ENCODE measurements at places on chromosomes 2 and 18.

DNA sequence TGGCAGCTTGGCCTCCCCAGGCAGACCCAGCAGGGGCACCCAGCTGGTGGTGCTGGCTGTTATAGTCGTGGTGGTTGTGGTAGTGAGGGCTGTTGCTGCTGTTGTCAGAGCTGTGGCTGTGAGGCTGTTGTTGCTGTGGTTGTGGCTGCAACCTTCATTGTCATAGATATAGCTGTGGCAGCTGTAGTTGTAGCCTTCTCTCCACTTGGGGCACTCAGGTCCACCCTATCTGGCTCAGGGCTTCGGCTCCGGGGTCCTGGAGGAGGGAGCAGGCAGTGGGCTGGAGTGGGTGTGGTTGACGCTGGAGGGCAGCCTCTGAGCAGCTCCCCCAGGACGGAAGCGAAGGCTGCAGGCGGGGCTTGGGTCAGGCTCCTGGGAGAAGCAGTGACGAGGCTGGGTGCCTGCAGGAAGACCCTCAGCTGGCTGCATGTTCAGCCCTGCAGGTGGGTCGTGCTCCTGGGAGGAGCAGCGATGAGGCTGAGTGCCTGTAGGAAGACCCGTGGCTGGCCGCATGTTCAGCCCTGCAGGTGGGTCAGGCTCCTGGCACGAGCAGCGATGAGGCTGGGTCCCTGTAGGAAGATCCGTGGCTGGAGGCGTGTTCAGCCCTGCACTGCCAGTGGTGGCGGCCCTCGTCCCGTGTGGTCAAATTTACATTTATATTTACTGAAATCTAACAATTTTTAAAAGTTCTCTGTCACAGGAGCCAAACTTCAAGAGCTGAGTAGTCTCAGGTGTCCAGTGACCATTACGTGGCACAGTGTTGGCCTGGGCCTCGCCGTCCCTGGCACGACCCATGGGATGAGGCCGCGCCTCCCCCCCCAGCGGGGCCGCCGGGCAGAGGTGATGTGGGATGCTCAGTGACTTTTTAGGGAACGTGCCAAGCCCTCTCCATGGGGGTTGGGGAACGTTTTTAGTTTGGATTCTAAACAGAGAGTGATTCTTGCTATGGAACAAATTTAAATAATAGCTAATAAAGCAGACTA is 79.2 kb upstream of the PXDN start:
- DNase-seq, result no peak
- no peaks in the 10 kb centered on the region for H3K4me1 ChIP-seq
- H3K27ac ChIP-seq, result no peak overlapping the region
- no peak overlapping the region for H3K4me3 ChIP-seq

- H3K27me3 ChIP-seq, result no peaks in the 10 kb centered on the region
- peaks cover 11% of the 10 kb centered on the region for H3K4me1 ChIP-seq
- no peak overlapping the region for H3K27ac ChIP-seq
- DNase-seq, result no peak
These were observed 20.1 kb upstream of the ROCK2 start for GRCh38 chr2:11364565-11364887.

GRCh38 chr18:45012286-45012685 is 331.6 kb downstream of the SETBP1 start:
- no peaks in the 10 kb centered on the region for H3K36me3 ChIP-seq
- H3K27me3 ChIP-seq, result no peaks in the 10 kb centered on the region
- H3K27ac ChIP-seq, result no peak overlapping the region
- H3K4me3 ChIP-seq, result no peak overlapping the region

GRCh38 chr18:60182223-60182622 is 190.4 kb downstream of the MC4R start:
- H3K27ac ChIP-seq, result no peak overlapping the region
- H3K27me3 ChIP-seq, result no peaks in the 10 kb centered on the region
- H3K36me3 ChIP-seq, result no peaks in the 10 kb centered on the region
- DNase-seq, result no peak

DNA sequence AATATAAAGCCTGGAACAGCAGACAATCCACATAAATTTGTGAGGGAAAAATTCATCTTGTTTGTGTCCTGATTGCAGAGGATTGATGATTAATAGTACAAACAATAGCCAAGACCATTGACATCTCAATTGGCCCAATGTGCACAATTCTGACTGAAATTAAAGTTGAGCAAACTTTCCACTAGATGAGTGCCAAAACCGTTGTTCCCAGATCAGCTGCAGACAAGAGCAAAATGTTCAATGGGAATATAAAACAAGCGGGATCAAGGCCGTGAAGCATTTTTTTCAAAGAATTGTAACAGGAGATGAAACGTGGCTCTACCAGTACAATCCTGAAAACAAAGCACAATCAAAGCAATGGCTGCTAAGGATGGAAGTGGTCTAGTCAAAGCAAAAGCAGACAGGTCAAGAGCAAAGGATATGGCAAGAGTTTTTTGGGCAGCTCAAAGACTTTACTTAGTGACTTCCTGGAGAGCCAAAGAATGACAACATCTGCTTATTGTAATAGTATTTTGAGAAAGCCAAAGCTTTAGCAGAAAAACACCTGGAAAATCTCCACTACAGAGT is 55.9 kb upstream of the KIF5C start:
- no peaks in the 10 kb centered on the region for H3K4me1 ChIP-seq
- H3K27me3 ChIP-seq, result no peaks in the 10 kb centered on the region
- DNase-seq, result no peak
- no peak overlapping the region for H3K4me3 ChIP-seq

- H3K36me3 ChIP-seq, result no peaks in the 10 kb centered on the region
- DNase-seq, result no peak
These were observed 118.8 kb downstream of the SH3RF3 start for GRCh38 chr2:109247812-109248211.

DNA sequence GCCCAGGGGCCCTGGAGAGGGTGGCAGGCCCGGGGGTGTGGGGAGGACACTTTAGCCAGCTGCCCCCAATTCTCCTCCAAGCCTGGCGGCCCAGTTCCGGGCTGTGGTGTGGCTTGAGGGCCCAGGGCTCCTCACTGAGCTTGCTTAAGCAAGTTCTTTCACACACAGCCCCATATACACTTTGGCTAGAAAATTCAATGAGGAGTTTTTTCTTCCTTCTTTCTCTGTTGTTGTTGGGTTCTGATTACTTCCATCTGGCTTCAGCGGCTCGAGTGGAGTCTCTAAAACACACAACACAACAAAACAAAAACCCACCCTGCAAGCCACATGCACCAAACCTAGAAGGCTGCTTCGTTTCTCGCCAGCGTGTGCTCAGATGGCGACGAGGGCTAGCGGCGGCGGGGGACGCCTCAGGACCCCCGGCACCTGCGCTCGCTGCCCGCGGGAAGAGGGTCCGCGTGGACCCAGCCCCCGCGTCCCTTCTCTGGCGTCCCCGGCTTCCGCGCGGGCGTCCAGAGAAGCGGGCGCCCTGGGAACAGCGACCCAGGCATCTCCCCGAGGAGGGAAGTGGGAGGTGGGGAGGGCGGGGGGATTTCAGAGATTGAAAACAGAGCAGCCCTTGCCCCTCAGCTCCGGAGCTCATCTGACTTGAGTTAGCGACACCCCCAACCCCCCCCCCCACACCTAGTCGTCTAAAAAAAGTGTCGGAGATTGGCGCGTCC is 577 bp upstream of the GLI2 start:
- H3K4me3 ChIP-seq, result peak overlapping the region; percentile 41
- H3K27me3 ChIP-seq, result no peaks in the 10 kb centered on the region
- peak; percentile 34 for DNase-seq
- H3K36me3 ChIP-seq, result no peaks in the 10 kb centered on the region
- H3K4me1 ChIP-seq, result no peaks in the 10 kb centered on the region

DNA sequence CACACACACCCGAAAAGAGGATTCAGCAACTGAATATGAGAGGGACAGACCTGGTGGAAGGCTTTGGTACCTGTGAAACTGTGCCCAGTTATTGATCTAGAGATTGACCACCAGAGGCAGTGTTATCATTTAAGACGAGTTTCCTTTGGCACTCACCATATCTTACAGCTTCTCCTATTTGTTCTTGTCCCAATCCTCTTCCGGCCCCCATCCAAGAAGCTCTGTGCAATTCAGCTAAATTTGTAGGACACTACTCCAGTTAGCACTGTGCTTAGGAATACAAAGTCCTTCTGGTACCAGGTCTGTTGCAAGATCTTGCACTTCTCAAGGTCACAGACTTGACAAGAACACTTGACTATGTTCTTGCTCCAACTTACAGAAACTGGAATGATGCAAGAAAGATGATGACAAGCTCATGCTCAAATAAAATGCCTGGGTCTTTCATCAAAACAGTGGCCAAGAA is 177.7 kb downstream of the TMEM247 start:
- no peak for DNase-seq
- H3K4me3 ChIP-seq, result no peak overlapping the region
- no peaks in the 10 kb centered on the region for H3K27me3 ChIP-seq
- peak overlapping the region; percentile 34 for H3K27ac ChIP-seq
- H3K36me3 ChIP-seq, result no peaks in the 10 kb centered on the region
- H3K4me1 ChIP-seq, result no peaks in the 10 kb centered on the region

DNA sequence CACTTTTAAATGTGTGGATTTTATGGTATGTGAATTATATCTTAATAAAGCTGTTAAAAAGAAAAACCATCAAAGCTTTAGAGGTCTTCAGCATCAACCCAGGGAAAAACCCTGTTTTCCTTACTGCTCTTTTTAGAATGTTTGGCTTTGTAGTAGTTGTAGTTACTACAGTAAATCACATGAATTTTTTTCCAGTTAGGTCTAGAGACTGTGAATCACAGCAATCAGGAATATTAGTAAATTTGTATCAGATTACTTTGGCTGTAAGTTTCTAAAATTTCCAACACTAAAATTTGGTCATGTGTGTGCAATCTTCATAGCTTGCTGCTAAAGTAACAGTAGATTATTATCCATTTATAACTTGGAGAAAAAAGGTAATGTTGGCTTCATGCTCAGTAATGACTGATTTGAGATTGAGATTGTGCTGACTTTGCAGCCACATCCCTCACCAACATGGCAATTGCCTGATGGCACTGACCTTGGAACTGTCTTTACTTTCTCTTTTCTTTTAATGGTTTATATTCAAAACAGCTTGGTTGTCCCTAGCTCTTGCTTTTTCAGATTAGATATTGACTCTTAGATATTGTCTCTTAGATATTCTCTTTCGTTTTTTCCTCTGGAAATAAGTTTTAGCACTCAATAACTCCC is 41.1 kb downstream of the LCLAT1 start:
- no peaks in the 10 kb centered on the region for H3K27me3 ChIP-seq
- no peaks in the 10 kb centered on the region for H3K36me3 ChIP-seq
- DNase-seq, result peak; percentile 51
- no peak overlapping the region for H3K4me3 ChIP-seq
- no peaks in the 10 kb centered on the region for H3K4me1 ChIP-seq

DNA sequence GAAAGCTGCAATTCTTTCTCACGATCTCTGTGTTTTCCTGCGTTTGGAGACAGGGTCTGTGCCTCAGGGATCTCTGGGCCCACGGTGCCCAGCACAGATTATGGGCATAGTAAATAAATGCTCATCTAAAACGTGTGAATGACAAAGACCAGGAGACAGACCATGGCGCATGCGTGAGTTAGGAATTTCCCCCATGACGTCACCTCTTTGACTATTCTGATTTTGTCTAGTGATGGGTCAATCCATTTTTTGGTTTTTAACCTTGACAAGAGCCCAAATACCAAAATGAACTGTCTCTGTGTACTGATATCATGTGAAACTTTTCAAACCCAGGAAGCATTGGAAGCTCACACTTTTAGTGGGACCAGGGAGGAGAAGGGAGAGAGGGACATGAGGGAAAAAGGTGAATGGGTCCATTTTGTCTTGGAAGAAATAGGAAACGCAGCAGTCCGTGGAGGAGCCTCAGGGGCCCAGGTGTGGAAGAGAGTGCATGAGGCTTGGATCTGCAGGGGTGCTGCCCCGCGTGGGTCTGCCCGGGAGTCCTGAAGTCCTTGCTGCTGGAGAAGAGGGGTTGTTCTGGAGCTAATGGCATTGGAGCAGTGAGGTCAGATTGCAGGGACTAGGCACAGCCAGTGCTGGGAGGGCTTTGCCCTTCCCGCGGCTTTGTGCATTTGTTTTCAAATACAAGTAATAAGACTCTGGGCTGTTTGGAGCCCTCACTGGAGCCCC is 172.2 kb downstream of the ASB1 start:
- no peak for DNase-seq
- no peak overlapping the region for H3K4me3 ChIP-seq
- no peaks in the 10 kb centered on the region for H3K27me3 ChIP-seq
- H3K4me1 ChIP-seq, result no peaks in the 10 kb centered on the region
- no peaks in the 10 kb centered on the region for H3K36me3 ChIP-seq

GRCh38 chr2:54502731-54503130 is 46.6 kb downstream of the SPTBN1 start:
- H3K4me3 ChIP-seq, result no peak overlapping the region
- no peak for DNase-seq

GRCh38 chr2:154762638-154763037 is 64.1 kb downstream of the KCNJ3 start:
- no peaks in the 10 kb centered on the region for H3K27me3 ChIP-seq
- H3K4me3 ChIP-seq, result no peak overlapping the region
- no peaks in the 10 kb centered on the region for H3K4me1 ChIP-seq
- no peaks in the 10 kb centered on the region for H3K36me3 ChIP-seq
- no peak overlapping the region for H3K27ac ChIP-seq
- no peak for DNase-seq

GRCh38 chr2:111884592-111884964 is 585 bp upstream of the ANAPC1 start:
- peak overlapping the region; percentile 82 for H3K4me3 ChIP-seq
- peaks cover 5% of the 10 kb centered on the region for H3K36me3 ChIP-seq
- peak; percentile 53 for DNase-seq
- H3K27ac ChIP-seq, result peak overlapping the region; percentile 89
- H3K27me3 ChIP-seq, result no peaks in the 10 kb centered on the region

- no peak overlapping the region for H3K27ac ChIP-seq
- no peaks in the 10 kb centered on the region for H3K27me3 ChIP-seq
- H3K4me3 ChIP-seq, result no peak overlapping the region
- H3K4me1 ChIP-seq, result no peaks in the 10 kb centered on the region
- no peaks in the 10 kb centered on the region for H3K36me3 ChIP-seq
These were observed 85.9 kb downstream of the ZNF407 start for GRCh38 chr18:74683573-74683972.

GRCh38 chr2:236790963-236791362 is 221.3 kb downstream of the ACKR3 start:
- no peaks in the 10 kb centered on the region for H3K27me3 ChIP-seq
- no peaks in the 10 kb centered on the region for H3K4me1 ChIP-seq
- no peak for DNase-seq

DNA sequence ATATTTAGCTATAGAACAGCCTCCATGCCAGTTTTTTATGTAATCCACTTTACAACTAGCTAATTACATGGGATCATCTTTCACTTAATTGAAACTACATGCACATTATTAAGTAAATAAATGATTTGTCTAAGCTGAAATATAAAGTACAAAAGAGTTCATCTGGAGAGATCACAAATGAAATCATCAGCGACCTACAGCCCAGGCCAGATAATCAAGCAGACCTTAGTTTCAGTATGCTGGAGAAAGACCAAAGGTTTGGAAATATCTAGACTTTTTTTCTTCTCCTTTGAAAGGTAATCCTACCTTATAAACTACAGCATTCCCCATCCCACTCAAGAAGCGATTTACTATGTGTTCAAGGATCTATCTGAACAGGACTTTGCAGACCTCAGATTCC is 26.5 kb downstream of the FIGN start:
- H3K27me3 ChIP-seq, result no peaks in the 10 kb centered on the region
- H3K36me3 ChIP-seq, result no peaks in the 10 kb centered on the region
- DNase-seq, result no peak
- H3K27ac ChIP-seq, result no peak overlapping the region
- H3K4me3 ChIP-seq, result no peak overlapping the region
- H3K4me1 ChIP-seq, result no peaks in the 10 kb centered on the region

- H3K27ac ChIP-seq, result no peak overlapping the region
- H3K27me3 ChIP-seq, result no peaks in the 10 kb centered on the region
- no peaks in the 10 kb centered on the region for H3K36me3 ChIP-seq
- no peak overlapping the region for H3K4me3 ChIP-seq
- no peak for DNase-seq
These were observed 53.0 kb downstream of the EIPR1 start for GRCh38 chr2:3324404-3325281.
